ENCODE measurements at places on chromosomes 6 and 20. TPM values are rescaled to one million over a fixed set of nuclear protein-coding genes. Genes with fewer than 3 reads are reported as not detected.
A peak's percentile ranks its signal among the peaks of the same experiment; 100 is the strongest.

NKAPL gene
- total RNA-seq, result 1.2 TPM

RALGAPA2 gene
- total RNA-seq, result 21.8 TPM

CD24 gene
- 0.92 TPM for total RNA-seq

OVOL2 gene
- total RNA-seq, result not detected

PTGIS gene
- total RNA-seq, result 1.8 TPM

GGTLC1 gene
- total RNA-seq, result not detected

PDYN gene
- total RNA-seq, result not detected

SNAP25 gene
- total RNA-seq, result not detected

OPN5 gene
- total RNA-seq, result not detected

LY6G6D gene
- not detected for total RNA-seq

SLC22A16 gene
- total RNA-seq, result not detected

GRCh38 chr20:655726-656624, 3.0 kb upstream of the SRXN1 start:
- no peak for DNase-seq

DNA sequence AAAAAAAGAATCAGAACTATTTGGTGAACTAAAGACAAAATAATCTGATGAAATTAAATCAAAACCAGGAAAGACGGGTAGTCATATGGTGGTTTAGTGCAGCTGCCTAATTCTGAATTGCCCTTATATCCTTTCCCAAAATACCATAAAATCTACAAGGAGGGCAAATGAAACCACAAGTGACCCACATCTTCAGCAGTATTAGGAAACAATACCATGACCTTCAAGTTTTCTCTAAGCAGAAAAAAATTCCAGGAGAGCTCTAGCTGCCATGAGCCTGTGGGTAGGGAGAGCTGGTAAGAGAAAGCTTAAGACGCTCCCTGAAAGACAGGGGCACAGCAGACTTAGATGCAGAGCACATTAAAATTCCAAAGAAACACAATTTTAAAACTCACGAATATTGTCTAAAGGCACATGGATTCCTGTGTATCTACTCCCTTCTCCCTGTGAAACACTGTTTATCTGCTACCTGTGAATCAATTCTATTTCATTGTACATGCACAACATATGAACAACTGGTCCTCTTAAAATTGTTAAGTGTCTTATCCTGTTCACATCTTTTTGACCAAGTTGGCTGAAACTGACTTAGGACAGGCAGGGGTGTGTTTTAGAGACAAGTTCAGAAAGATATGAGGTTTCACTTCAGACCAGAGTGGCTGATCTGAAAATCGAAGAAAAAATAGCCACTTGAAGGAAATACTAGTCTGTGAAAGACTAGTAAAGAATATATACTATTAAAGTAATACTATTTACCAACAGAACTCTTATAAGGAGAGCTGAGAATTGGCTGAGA, 153.6 kb upstream of the SHLD1 start:
- DNase-seq, result no peak

DNA sequence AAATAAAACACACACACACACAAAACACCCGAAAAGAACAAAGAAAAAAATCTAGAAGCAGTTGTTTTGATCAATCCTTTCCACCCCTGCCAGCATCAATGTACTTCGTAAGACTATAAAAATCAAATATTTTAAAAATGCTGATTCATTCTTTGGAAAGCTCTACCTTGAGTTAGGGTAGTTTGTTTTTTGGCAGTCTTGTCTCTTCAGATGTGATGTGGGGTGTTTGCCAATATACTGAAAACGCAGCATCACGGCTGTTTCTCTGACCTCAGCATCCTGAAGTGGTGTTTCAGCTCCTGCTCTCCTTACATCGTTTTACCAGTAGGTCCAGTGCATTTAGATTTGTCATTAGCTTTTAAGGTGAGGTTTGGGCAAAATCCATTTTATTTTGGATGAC, 526.0 kb downstream of the UTRN start:
- DNase-seq, result no peak

GRCh38 chr6:145028144-145028818, 707.0 kb downstream of the EPM2A start:
- DNase-seq, result no peak

GRCh38 chr20:61502433-61502832, 250.4 kb downstream of the CDH4 start:
- no peak for DNase-seq

GRCh38 chr6:56764081-56764566, 121.4 kb upstream of the DST start:
- DNase-seq, result no peak

- peak; percentile 79 for DNase-seq
Measured at GRCh38 chr6:35024551-35025054, 116.5 kb downstream of the TCP11 start.
